Left forelimb (tissue), 1 donor: ENCODE measurements at places on chromosomes 3 and 15.

DNA sequence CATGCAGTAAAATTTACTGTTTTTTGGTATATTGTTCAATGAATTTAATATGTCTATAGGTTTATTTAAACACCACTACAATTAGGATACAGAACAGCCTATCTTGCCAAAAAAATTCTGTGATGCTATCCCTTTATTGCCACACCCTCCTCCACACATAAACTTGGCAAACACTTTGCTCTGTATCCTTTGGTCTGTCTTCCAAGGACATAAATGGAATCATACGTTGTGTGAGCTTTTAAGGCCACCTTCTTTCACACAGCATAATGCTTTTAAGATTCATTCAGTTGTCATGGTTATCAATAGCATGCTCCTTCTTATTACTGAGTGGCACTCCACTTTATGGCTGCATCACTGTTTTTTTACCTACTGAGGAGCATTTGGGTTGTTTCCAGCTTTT, 71.5 kb downstream of the CERS3 start:
- DNase-seq: no peak

- no peak for DNase-seq
These were observed 379.5 kb upstream of the AGTR1 start for GRCh38 chr3:148318240-148318639.

GRCh38 chr3:69104586-69104985, 17.8 kb downstream of the LMOD3 start:
- DNase-seq: no peak

GRCh38 chr15:30924353-30924752, 20.6 kb downstream of the FAN1 start:
- DNase-seq: no peak

DNA sequence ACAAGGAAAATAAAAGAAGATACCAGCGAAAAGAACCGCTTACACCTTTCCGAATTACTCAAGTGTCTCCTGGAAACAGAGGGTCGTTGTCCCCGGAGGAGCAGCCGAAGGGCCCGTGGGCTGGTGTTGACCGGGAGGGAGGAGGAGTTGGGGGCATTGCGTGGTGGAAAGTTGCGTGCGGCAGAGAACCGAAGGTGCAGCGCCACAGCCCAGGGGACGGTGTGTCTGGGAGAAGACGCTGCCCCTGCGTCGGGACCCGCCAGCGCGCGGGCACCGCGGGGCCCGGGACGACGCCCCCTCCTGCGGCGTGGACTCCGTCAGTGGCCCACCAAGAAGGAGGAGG, 325 bp downstream of the ALCAM start:
- no peak for DNase-seq

DNA sequence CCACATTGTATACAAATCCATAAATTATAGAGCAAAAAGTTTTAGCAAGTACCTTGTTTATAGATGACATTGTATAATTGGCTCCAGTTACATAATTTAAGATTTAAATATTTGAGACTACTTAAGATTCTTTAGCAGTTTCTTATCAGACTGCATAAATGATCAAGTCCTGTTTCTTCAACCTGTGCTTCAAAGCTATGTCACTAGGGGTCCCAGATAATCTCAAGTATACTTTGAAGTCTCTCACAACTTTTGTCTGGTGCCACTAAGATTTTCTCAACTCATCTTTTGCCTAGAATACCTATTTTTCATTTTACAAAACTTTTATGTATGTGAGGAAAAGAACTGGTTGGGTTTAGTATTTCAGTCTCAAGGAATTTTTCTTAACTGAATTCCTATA, 205.5 kb downstream of the STAG1 start:
- no peak for DNase-seq

DNA sequence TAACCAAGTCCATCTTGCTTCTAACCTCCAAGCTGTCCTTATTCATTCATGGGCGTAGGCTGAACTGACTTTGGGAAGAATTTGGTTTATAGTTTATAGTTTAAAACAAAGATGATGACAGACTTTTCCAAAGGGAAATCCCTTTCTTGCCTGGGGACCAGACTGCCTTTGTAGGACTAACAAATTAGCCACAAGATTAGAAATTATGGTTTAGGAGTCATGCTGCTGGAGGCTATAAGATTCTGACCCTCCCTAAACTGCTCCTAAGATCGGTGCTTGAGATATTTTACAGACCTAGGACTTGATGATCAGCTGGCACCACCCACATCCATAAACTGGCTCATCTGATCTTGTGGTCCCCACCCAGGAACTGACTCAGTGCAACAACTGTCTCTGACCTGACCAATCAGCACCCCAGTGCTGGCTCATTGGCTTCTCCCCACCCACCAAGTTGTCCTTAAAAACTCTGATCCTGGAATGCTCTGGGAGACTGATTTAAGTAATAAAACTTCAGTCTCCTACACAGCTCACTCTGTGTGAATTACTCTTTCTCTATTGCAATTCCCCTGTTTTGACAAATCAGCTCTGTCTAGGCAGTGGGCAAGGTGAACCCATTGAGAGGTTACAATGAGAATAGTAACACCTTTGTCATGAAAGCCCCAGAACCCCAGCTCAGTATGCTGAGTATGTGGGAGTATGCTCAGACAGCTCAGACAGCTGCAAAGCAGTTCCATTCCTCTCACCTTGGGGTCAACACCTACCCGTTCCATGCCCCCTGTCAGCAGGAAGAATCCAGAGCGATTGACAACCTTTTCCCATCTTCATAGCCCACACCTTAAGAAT, 51.6 kb upstream of the C15orf39 start:
- no peak for DNase-seq

- DNase-seq: no peak
These were observed 165.2 kb upstream of the PDZRN3 start for GRCh38 chr3:73789825-73790444.

GRCh38 chr3:98692787-98693473, 70.2 kb upstream of the ST3GAL6 start:
- no peak for DNase-seq

- DNase-seq: no peak
These were observed 90.5 kb upstream of the CSPG5 start for GRCh38 chr3:47669026-47669749.

DNA sequence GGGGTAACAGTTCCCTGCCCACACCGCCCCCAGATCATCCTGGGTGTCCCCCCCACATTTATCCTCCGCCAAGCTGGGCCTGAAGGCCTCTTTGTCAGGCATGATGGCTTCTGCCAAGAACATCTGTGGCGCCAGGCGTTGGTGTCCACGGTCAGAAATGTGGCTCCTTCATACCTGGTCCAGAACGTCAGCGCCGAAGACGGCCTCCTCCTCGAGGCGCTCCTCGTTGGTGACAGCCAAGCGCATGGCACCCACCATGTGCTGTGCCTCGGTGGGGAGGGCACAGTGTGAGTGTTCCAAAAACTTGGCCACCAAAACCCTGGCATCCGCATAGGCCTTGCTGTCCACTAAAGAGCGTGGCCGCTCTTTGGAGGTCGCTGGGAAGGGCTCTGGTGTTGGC, 146.5 kb downstream of the NSMCE3 start:
- DNase-seq: no peak

- no peak for DNase-seq
These were observed 130.9 kb upstream of the IQSEC1 start for GRCh38 chr3:13204177-13204581.

- DNase-seq: peak; percentile 86
These were observed 24.8 kb downstream of the SHF start for GRCh38 chr15:45162771-45163507.

DNA sequence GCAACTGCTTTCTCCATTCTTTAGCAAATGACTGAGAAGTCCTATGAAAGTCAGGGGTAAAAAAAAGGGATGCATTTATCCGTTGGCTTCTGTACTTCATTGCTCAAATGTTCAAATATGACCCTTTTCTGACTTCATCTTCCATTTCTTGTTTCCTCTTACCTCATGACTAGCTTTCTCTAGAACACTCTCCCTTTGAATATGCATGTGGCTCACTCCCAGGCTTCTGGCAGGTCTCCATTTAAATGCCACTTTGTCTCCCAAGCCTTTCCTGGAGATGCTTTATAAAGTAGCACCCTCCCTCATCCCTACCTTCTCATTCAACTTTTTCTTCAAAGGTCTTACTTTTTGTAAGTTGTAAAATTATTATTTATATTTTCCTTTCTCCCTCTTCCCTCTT, 781.8 kb downstream of the NAALADL2 start:
- DNase-seq: no peak

DNA sequence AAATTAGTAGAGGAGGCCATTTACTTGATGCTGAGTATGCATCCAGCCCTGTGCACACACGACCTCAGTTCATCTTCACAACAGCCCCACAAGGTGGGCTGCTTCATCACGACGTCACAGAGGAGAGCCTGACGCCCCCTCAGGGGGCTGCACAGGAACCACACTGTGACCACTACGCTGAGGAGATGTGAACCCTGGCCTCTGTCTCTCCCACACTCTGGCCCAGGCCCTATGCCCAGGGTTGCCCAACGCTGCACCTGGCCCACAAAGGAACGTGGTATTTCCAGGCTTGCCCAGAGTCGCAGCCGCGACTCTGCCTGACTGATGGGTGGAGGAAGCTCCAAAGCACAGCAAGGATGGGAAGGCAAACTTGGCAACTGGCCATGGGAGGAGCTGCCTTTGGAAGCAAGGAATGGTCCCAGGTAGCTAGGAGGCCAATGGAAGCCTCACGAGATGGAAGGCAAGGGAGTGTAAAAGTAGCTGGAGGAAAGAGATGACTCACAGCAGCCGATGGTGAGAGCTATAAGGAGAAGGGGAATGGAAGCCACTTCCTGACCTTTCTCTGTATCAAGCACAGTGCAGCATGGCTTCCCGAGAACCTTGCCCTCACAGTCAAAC, 226.0 kb downstream of the KLF13 start:
- DNase-seq: no peak

GRCh38 chr15:99565049-99565298, 810 bp upstream of the MEF2A start:
- DNase-seq: no peak

- no peak for DNase-seq
These were observed 9.0 kb downstream of the P2RY1 start for GRCh38 chr3:152843955-152844354.

- DNase-seq: no peak
These were observed 193.2 kb downstream of the MEX3B start for GRCh38 chr15:81852411-81853149.

- DNase-seq: no peak
These were observed 11.9 kb upstream of the SRP14 start for GRCh38 chr15:40050788-40051470.

- no peak for DNase-seq
These were observed 157.4 kb downstream of the PLD1 start for GRCh38 chr3:171652932-171653331.

DNA sequence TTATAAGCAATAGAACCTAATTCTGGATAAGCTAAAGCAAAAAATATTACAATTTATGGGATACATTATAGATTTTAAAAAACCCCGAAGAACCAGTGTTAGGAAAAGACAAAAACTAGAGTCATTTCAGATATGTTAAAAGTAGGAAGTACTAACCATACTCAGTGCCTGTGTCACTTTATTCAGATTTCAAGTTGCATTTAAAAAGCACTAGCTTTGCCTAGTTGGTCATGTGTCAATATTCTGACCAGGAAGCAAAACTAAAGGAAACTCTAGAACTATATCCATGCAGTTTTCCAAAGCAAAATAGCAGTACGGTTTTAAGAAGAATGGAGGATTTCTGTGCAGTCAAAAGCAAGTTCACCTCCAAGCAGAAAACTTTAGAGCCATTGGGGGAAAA, 88.4 kb downstream of the RAP2B start:
- no peak for DNase-seq

- no peak for DNase-seq
These were observed 127.4 kb downstream of the WDR76 start for GRCh38 chr15:43954181-43954621.

DNA sequence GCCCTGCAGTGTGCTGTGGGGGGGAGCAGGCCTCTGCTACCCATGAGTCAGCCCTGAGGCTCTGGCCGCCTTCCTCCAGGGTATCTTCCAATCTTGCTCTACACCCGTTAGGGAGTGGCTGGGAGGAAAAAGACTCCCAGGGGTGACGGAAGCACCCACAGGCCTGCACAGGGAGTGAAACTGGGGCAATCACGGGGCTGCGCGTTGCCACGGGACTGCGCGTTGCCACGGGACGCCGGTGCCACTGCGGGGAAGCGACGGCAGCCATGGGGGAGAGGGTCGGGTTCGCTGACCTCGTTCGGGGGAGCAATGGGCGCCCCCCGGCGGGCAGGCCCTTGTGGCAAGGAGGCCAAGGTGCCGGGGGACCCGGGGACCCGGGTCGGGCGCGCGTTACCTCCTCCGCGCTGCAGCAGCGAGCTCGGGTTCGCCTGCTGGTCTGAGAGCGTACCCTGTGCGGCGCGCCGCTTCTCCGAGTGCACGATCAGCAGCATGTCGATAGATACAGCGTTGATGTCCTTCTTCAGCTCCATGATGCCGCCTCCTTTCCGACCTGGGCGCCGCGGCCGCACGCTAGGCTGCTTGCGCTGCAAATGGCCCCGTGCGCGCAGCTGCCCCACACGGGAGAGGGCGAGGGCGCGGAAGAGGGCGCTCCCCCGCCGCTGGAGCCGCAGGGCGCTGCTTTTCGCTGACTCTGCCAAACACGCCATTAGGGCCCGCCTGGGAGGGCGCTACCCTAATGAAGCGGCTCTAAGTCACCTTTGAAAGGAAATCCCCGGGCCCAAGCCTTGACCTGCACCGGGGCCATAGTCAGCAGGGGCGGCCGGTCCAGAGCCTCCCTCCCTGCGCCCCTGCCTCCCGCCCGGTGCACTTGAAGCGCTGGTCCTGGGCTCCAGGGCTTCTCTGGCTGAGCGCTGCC, at the start of gene KY:
Gene KY, minus strand, starts transcription at position 592 of the 916 bp plus-strand sequence. Its CDS starts 62 bp downstream, at position 530.
- DNase-seq: no peak

DNA sequence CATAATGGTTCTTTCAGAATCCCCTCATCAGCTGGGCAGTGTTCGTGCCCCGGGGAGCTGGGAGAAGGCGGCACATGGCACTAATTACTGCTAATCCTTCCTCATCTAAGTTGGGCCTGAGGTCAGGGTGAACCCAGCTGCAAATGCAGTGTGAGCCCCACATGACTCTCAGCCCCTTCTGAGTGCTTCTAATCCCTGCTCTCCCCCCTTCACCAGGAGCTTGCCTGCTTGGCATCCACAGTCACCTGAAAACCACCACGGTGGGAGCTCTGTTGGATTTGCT, 455 bp upstream of the TRPM1 start:
- DNase-seq: no peak

GRCh38 chr15:31367730-31368344, 41.2 kb downstream of the KLF13 start:
- DNase-seq: no peak

- DNase-seq: no peak
These were observed 35.6 kb downstream of the ALCAM start for GRCh38 chr3:105402287-105402801.

DNA sequence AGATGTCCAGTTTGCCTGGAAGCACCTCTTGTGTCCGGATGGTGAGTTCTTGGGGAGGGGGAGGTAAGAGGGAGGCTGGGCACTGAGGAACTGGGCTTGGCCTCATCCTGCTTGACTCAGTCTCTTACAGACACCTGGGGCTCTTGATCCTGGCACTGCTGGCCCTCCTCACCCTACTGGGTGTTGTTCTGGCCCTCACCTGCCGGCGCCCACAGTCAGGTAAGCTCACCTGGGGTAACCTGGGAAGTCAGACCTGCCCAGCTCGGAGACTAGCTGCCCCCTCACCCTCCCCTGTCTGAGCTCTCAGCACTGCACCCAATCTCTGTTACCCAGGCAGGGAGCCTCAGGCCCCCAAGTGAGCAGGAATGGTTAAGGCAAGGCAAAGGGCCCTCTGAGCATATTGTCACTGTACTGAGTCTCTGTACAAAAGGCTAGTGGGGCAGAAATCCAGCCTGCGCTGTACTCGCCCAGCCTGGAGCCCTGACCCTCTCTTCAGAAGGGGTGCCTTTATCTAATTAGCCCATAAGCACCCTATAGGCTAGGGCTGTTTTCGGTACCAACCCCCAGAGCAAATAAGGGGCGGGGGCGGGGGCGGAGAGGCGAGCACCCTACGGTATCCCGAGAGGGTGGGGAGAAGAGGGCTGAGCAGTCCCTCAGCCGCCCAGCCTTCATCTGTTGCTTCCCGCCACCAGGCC, 2.2 kb upstream of the IL17RC start:
- DNase-seq: no peak
